Cardiac septum (tissue), 1 donor: ENCODE measurements at places on chromosomes 11 and 22. TPM values are rescaled to one million over a fixed set of nuclear protein-coding genes. Genes with fewer than 3 reads are reported as not detected.
A peak's percentile ranks its signal among the peaks of the same experiment; 100 is the strongest.

DNA sequence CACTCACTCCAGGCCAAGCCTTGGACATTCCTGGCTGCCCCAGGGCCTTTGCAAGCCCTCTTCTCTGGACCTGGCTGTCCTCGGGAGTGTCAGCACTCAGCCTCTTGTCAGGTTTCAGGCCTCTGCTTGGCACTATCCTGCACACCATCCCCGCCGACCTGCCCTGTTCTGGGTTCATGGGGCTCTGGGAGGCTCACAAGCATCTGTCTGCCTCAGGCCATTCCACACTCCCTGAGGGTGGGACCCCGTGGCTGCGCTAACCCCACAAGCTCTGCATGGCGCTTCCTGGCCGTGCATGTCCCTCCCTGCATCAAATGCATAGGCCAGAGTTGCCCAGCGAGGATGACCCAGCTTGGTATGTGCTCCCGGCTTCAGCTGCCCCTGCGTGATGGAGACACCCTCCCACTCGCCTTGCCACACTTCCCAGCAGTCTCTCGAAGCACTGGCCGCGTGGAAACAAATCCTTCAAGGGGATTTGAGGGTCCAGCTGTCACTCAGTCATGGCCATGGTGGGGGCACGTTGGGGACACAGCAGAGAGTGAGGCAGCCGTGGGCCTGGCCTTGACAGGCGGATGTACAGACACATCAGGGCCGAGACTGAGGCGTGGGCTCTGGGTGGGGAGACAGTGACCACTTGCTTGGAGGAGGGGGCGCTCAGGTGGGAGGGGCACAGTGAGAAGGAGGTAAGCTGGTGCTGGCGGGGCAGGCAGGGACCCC is 87.3 kb downstream of the KCNQ1 start:
- peak; percentile 74 for DNase-seq

The OR51B5 gene
- total RNA-seq = not detected

- no peak for DNase-seq
Measured at GRCh38 chr11:7485186-7486097, at the start of gene OLFML1. Gene OLFML1, plus strand, starts transcription at chr11:7485506. Its CDS starts 370 bp downstream, at chr11:7485876.

The KCNE3 gene
- total RNA-seq = 2.1 TPM

GRCh38 chr22:24043958-24044357 is 32.9 kb downstream of the CABIN1 start:
- peak; percentile 39 for DNase-seq

DNA sequence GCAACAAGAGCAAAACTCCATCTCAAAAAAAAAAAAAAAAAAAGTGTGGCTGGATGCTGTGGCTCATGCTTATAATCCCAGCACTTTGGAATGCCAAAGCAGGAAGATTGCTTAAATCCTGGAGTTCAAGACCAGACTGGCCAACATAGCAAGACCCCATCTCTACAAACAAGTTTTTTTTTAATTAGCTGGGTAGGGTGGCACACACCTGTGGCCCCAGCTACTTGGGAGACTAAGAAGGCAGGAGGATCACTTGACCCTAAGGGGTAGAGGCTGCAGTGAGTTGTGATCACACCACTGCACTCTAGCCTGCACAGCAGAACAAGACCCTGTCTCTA is 19.0 kb upstream of the FEZ1 start:
- DNase-seq = no peak

DNA sequence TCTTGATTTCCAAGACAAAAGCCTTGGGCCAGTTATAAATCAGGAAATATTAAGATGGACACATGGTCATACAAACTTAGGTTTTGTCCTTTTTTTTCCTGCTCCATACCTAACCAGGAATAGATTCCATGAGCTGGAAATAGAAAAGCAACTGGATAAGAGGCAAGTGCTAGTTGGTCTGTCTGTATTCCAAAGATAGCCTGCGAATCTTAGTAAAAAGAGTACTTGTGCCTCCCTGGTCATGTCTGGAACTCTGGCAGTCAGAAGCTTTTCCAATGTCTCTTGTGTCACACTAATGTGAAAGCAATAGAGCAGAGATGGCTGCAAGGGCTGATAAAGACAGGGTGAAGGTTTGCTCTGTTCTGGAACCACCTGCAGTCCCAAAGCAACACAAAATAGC is 590.2 kb upstream of the ANO5 start:
- no peak for DNase-seq
